Cortex of kidney (tissue), 1 donor: ENCODE measurements at places on chromosomes 6 and 20.

- DNase-seq = no peak
These were observed 26.3 kb downstream of the ALDH5A1 start for GRCh38 chr6:24520929-24521546.

DNA sequence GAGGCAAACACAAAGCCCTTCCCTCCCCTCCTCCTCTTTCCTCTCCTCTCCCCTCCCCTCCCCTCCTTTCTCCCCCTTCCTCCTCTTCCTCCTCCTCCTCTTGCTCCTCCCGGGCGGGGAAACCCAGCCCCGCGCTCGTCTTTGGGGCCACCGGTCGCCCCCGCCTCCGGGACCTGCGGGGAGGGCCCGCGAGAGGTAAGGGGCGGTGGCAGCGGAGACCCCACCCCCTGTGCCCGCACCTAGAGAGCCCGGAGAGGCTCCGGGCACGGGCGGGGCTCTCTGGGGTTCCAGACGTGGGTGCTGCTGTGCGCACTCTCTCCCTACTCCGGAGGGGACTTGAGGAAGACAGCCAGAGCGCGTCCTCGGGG lies at the start of gene RIN2:
RIN2 (plus strand) TSS at position 126 of the 368 bp plus-strand sequence. CDS start 131,344 bp downstream, outside the sequence.
- DNase-seq = peak; percentile 62

GRCh38 chr6:14269436-14269835 lies 151.9 kb downstream of the CD83 start:
- no peak for DNase-seq

- no peak for DNase-seq
These were observed 4.0 kb upstream of the NNAT start for GRCh38 chr20:37516811-37517750.

- DNase-seq = no peak
These were observed 92.2 kb downstream of the UNC5CL start for GRCh38 chr6:40946738-40947301.

DNA sequence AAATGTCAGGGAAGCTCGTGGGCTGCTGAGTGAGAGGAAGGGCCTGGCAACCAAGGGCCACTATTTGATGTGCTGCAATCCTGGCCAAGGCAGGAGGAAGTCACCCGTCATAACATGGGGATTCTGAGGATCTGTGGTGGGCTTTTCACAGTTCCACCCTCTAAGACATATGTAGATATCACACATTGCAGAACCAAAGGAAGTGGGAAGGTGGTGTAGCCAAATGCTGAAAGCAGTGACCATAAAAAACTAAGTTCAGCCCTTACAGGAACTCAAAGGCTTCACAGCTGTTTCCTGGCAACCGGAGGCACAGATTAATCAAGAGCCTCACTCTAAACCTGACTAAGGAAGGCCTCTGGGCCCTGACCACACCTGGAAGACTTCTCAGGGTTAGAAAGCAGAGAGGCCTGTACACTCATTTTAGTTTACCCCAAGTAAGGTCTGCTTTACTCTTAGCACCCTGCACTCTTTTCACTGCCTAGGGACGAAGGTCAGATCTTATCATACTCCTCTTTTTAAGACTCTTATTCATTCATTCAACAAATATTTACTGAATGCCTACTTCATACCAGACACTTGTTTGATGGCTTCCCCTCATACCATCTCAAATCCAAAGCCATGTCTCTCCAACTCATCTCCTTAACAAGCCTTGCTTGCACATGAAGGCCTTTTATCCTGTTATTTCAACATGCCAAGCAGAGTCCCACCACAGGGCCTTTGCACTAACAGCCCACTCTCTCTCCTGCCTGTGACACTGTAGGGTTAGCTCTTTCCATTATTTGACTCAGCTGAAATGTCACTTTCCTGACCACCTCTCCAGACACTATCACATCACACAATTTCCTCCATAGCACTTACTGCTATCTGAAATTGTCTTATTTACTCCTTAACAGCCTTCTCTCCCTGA lies 2.6 kb downstream of the UBE2V1 start:
- DNase-seq = no peak

- no peak for DNase-seq
These were observed 12.6 kb upstream of the GNMT start for GRCh38 chr6:42947950-42948349.

DNA sequence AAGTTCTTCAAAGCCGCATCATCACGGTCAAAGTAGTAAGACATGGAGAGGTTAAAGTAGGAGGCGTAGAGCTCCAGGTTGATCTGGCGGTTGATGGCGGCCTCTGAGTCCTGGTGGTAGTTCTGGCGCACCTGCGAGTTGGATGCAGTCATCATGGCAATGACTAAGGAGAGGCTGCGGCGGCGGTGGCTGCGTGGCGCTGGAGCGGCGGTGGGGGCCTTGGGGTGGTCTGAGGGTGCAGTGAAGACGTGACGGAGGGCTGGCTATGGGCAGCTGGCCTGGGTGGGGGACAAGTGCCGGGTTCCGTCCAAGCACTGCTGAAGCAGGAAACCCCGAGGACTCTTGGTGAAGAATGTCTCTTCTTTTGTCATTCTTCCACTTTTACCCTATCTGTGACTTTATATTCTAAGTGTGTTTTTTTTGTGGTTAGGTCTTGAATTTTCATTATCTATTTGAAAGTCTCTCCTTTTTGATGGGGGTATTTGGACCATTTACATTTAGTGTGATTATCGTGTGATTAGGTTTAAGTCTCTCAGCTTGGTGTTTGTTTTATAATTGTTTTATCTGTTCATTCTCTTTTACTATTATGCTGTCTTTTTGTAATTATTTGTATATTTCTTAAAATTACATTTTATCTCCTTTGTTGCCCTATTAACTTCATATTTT lies 94.6 kb downstream of the TFAP2B start:
- no peak for DNase-seq

- DNase-seq = no peak
These were observed at the start of gene PLN for GRCh38 chr6:118548136-118548535. TSS of gene PLN (plus strand) at chr6:118548296. CDS start at chr6:118558922, 10,626 bp downstream.

GRCh38 chr6:137305691-137306090 lies 86.5 kb upstream of the IFNGR1 start:
- no peak for DNase-seq

DNA sequence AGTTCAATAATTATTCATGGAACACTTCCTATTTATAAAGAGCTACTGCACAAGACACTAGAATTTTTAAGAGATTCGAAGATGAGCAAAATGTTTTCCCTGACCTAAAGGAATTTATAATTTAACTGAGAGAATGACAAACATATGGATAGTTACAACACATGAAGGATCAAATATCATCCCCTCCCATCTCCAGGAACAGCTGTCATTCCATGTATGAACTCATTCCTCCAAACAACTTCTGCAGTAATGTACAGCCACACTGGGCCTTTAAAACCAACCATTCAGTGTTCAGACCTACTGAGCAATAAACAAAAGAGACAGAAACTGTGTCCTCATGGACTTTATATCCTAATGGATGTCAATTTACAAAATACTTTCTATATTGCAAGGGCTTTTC lies 87.8 kb downstream of the KIF16B start:
- no peak for DNase-seq
